AG09319 (cell line): ENCODE measurements at places on chromosomes 11 and 22.

GRCh38 chr11:97290464-97291041 lies 900.7 kb downstream of the JRKL start:
- DNase-seq, result no peak

GRCh38 chr11:70502677-70503467 lies 104.5 kb downstream of the CTTN start:
- no peak for DNase-seq

- DNase-seq, result no peak
Measured at GRCh38 chr11:62446091-62446490, 27.3 kb downstream of the SCGB1A1 start.

DNA sequence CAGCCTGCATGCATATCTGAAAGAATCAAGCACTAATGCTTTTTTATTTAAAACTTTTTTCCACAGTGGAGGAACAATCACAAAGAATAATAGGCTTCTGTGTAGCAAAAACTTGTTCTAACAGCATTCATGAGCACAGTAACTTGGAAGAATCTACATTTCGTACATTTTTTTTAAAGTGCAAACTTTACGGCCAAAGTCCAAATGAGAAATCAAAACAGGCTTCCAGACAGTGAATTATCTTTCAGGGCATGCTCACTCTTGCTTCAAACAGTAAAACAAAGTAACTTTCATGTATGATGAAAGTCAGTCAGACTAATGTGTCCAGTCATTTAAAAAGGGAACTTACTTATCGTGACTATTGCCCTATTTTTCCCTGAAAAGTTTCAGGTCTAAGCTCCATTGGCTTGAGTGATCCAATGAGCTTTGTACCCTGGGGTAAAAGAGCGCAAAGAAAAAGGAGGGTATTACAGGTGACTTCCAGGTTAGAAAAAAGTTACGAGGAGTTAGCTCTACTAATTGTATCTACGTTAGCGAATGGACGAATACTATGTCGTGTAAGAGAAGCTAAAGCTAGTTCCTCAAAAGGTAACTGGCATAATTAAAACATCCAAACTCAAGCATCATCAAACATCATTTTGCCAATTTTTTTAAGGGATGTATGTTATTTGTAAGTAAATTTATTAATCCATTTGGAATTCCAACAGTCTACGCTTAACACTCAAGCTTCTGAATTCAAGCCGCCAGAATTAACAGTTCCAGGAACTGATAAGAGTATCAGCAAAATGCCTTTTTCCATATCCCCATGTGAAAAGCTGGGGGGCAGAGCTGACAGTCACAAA lies 1.7 kb downstream of the PICALM start:
- DNase-seq, result no peak

GRCh38 chr22:45887202-45888131 lies 89.5 kb downstream of the WNT7B start:
- no peak for DNase-seq

GRCh38 chr22:20571531-20572007 lies 64.2 kb downstream of the MED15 start:
- no peak for DNase-seq

GRCh38 chr11:97140885-97141494 lies 751.2 kb downstream of the JRKL start:
- DNase-seq, result no peak

GRCh38 chr11:88179141-88179540 lies 3.9 kb upstream of the RAB38 start:
- DNase-seq, result no peak

GRCh38 chr22:32396746-32397145 lies 15.3 kb downstream of the RTCB start:
- peak; percentile 47 for DNase-seq

DNA sequence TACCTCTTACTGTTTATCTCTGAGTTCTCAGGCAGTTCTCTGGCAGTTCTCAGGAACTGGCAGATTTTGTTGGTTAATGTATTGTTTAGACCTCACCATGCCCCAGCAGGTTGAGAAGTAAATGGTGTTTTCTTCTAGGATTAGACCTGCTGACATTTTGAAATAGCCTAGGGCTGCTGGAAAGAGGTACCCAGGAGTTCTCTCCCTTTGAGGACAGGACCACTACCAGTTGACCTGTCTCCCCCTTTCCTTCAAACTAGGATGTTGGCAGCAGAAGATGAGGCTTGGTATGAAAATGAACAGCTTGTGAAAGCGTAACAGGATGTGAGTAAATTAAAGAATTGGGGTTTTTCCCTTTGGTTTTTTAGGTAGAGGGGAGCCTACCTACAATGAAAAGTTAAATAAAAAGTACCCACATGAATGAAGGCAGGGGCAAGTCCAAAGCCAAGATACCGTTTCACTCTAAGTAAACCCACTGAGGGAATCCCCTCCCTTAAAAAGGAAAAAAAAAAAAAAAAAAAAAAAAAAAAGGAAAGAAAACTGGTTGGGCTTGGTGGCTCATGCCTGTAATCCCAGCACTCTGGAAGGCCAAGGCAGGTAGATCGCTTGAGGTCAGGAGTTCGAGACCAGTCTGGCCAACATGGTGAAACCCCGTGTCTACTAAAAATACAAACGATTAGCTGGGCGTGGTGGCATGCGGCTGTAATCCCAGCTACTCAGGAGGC lies 96.2 kb downstream of the PDHX start:
- DNase-seq, result no peak

- DNase-seq, result no peak
Measured at GRCh38 chr11:67253872-67254624, 12.2 kb upstream of the GRK2 start.
